ENCODE measurements at places on chromosomes 16 and 17.

DNA sequence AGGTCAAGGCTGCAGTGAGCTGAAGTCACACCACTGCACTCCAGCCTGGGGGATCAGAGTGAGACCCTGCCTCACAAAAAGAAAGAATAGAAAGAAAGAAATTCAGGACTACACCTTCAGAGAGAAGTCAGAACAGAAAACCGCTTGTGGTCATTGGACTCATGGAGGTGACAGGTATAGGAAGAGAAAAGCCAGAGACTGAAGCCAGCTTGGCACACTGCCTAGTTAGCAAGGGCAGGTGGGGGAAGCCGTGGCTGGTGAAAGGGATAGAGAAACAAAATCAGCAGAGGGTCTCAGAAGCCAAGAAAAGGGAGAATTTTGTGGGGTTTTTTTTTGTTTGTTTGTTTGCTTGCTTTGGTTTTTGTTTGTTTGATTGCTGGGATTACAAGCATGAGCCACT, 32.9 kb upstream of the SKAP1 start:
- DNase-seq, result no peak

- no peak for DNase-seq
Measured at GRCh38 chr16:51490866-51491265, 339.8 kb upstream of the SALL1 start.

GRCh38 chr16:67963662-67964321, 4.6 kb downstream of the SLC12A4 start:
- DNase-seq, result no peak

- DNase-seq, result no peak
Measured at GRCh38 chr16:62079236-62079635, 43.0 kb upstream of the CDH8 start.

DNA sequence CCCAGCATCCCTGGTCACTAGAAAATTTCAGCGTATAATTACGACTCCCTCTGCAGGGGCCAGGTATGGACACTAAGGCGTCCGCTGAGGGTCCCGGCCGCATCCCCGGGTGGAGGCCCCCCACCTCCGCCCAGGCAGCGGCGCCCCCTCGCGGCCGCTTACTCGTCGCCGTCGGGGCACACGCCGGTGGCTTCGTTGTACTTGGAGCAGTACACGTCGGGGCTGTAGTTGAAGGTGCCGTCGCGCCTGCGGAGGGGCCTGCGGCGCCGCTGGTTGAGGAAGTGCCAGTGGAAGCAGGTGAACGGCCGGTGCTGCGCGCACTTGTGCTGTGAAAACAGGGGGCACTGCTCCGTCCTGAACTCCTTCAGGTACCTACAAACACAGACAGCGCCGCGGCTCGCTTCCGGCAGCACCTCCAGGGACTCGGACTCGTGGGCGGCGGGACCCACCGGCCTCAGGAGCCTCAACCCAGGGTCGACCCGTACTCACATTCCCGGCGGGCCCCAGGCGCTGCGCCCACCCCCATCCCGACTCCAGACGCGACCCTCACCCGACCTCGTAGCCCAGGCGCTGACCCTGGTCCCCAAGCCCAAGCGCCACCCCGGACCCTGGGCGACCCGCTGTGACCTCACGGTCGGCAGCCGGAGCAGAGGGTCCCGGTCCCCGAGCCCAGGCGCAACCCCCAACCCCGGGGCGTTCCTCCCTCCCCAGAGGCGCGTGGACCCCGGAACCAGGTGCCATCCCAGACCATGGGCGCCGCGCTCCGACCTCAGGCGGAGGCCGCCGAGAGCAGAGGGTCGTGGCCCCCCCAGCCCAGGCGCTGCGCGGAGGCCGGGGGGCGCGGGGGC, 596 bp downstream of the UNKL start:
- DNase-seq, result peak; percentile 81

- DNase-seq, result peak; percentile 88
Measured at GRCh38 chr17:50026837-50027171, 29.1 kb upstream of the ITGA3 start.

DNA sequence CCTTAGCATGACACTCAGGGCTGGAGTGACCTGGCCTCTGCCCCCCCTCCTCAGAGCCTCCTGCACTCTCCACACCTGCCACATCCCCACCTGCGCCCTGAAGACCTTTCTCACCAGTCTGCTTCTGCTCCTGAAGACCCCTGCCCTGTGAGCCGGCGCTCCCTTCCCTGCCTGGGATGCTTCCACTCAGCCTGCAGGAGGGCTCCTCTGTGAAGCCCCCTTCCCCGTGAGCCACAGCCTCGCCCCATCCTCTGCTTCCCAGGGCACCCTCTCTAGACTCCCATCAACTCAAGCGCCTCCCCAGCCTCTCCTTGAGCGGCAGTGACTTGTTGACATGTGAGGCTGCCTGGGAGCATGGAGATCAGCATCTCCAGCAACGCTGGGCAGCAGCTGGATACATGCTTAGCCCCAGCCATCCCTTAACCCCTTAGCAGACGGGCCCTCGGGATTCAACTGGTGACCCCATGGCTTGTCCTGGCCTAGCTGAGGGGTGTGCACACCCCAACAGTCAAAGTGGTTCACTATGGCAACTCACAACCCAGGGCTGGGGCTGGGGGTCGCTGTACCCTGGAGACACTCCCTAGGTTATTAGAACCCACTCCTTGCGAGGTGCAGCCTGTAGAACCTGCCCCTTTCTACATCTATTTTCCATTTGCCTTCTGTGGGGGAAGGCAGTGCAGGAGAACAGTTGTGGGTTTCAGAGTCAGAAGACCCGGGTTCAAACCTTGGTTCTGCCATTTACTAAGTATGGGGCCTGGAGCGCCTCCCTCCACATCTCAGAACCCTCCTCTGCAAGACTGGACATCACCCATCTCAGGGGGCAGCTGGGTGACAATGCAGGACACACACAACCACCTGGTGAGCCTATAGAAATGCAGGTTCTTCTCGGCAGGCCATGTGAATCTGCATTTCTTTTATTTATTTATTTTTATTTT, 21.5 kb downstream of the TMEM235 start:
- DNase-seq, result no peak

- DNase-seq, result no peak
Measured at GRCh38 chr17:46115699-46116098, 77.5 kb downstream of the KANSL1 start.

DNA sequence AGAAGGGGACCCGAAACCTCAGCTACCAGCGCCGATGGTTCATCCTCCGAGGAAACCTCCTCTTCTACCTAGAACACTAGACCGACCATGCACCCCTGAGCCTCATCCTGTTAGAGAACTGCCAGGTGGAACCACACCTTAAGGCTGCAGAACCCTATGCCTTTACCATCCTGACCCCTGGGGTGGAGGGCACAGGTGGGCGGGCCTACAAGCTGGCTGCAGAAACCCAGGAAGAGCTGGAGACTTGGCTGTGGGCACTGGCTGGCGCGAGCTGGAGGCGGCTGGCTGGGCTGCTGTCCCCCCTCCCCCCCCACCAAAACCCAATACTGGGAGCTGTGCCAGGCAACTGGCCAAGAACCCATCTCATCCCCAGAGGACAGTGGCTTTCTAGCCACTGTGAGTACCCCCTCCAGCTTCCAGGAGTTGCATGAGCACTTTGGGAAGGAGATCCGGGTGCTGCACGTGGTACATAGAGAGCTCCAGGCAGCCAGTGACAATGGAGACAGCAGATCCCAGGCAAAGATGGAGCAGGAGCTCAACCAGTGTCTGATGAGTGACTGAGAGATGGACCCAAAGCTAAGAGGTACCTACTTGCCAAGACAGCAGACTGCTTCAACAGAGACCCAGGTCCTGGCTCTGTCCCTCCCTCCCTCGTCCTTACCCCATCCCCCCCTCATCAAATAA, 1.4 kb upstream of the CD2BP2 start:
- DNase-seq, result no peak

GRCh38 chr16:82788919-82789318, 162.2 kb downstream of the CDH13 start:
- DNase-seq, result no peak

GRCh38 chr16:30983898-30984610, 953 bp upstream of the HSD3B7 start:
- DNase-seq, result no peak

GRCh38 chr16:3659251-3659650, 4.8 kb downstream of the DNASE1 start:
- DNase-seq, result no peak

- DNase-seq, result no peak
Measured at GRCh38 chr17:33932996-33933395, 322.1 kb upstream of the CCL2 start.

DNA sequence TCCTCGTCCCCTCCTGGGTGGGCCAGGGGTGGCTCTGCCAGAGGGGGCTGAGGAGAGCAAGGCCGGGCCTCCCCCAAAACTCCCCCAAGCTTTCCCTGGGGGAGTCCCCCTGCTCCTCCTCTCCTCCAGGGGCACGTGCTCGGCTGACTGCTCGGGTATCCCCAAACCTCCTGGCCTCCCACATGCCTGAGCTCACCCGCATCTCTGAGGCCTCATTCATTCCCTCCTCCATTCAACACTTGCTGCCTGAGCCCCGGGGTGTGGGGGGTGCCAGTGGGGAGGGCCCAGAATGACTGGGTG, 83.1 kb downstream of the RTN4RL1 start:
- peak; percentile 60 for DNase-seq

All from GM13977 (cell line).